Pulmonary artery endothelial cell (primary cell): ENCODE measurements at places on chromosomes 6 and 20. TPM values are rescaled to one million over a fixed set of nuclear protein-coding genes. Genes with fewer than 3 reads are reported as not detected.

Gene HLA-DQB2
- total RNA-seq: not detected in 2 replicates

Gene PXT1
- 0.07 TPM in 2 replicates for total RNA-seq

Gene SPDEF
- total RNA-seq: 0.11 TPM in 1 of 2 replicates, not detected in the other

Gene SYNDIG1
- total RNA-seq: not detected in 2 replicates

Gene NKAIN4
- total RNA-seq: not detected in 2 replicates

Gene ADGRF5
- total RNA-seq: 2.0 and 20.1 TPM in 2 replicates

Gene RFX6
- not detected in 2 replicates for total RNA-seq

Gene HLA-DOA
- total RNA-seq: not detected in 2 replicates

Gene TRIM10
- total RNA-seq: not detected in 2 replicates

Gene TAAR1
- total RNA-seq: not detected in 2 replicates

Gene FRK
- 0.07 and 0.14 TPM in 2 replicates for total RNA-seq

Gene KIFC1
- total RNA-seq: 19.9 and 40.4 TPM in 2 replicates

Gene CCM2L
- total RNA-seq: 6.4 and 10.3 TPM in 2 replicates

Gene TENT5A
- total RNA-seq: 6.9 and 7.5 TPM in 2 replicates

Gene HCK
- total RNA-seq: not detected in 2 replicates

Gene TSPYL4
- 11.1 and 14.4 TPM in 2 replicates for total RNA-seq

Gene C4B
- total RNA-seq: 0.66 and 1.0 TPM in 2 replicates

Gene HLA-A
- 328 and 660 TPM in 2 replicates for total RNA-seq

Gene KCNK17
- total RNA-seq: not detected in 2 replicates

Gene CUL7
- 26.5 and 27.0 TPM in 2 replicates for total RNA-seq

Gene ZFP57
- 0.42 TPM in 1 of 2 replicates, not detected in the other for total RNA-seq

Gene CPNE5
- 6.9 and 7.5 TPM in 2 replicates for total RNA-seq

Gene TMEM181
- total RNA-seq: 41.7 and 55.5 TPM in 2 replicates

Gene RSPO3
- 0.67 and 2.8 TPM in 2 replicates for total RNA-seq

Gene SLC35B2
- 43.8 and 57.0 TPM in 2 replicates for total RNA-seq

Gene ARFGEF3
- 7.1 and 8.2 TPM in 2 replicates for total RNA-seq

Gene ZNF76
- 20.5 and 21.6 TPM in 2 replicates for total RNA-seq

Gene ABHD12
- 25.9 and 30.1 TPM in 2 replicates for total RNA-seq

Gene PRSS16
- not detected in 2 replicates for total RNA-seq

Gene PPIL4
- total RNA-seq: 25.4 and 27.9 TPM in 2 replicates

Gene SCRT2
- not detected in 2 replicates for total RNA-seq
